ENCODE measurements at places on chromosomes 12 and 14. TPM values are rescaled to one million over a fixed set of nuclear protein-coding genes. Genes with fewer than 3 reads are reported as not detected.

GRCh38 chr12:116094475-116094874 is 183.0 kb downstream of the MED13L start:
- no peak overlapping the region for H3K27ac ChIP-seq
- peaks cover 12% of the 10 kb centered on the region for H3K36me3 ChIP-seq
- H3K4me1 ChIP-seq: peaks cover 34% of the 10 kb centered on the region
- no peak overlapping the region for H3K4me3 ChIP-seq

DNA sequence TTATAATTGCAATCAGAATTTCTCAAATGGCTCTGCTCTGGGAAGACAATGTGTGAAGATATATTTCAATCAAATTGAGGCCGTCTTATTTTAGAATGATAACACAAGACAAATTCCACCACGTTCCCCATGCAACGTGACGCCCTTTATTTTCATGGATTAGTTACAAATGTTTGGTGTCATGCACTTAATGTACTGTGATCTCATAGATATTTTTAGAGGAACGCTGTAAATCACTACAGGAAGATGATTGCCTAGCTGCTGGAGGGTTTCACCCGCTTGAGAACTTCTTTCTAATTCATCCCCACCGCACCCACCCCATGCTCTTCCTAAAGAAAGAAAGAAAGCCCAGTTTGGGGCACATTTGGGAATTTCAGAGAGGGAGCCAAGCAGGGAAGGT is 117.2 kb downstream of the PLXNC1 start:
- peaks cover 57% of the 10 kb centered on the region for H3K4me1 ChIP-seq

DNA sequence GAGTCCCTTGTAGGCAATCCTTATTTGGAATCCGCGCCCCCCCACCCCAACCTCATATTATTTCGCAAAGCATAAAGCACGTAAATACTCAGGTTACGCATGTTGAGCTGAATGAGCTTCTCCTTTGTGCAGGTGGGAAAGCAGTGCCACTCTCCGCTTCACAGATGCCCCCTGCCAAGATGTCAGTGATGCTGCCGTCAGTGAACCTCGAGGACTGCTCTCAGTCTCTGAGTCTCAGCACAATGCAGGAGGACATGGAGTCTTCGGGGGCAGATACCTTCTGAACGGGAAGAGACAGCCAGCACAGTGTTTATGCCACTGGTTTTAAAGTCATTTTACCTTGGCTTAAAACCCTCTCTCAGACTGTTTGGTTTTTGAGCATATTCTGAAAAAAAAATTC is 90.1 kb upstream of the DACT1 start:
- peaks cover 3% of the 10 kb centered on the region for H3K4me1 ChIP-seq
- no peak for DNase-seq
- H3K36me3 ChIP-seq: peaks cover 11% of the 10 kb centered on the region

GRCh38 chr12:30806989-30807694 is 52.4 kb upstream of the CAPRIN2 start:
- peak; percentile 16 for DNase-seq
- H3K36me3 ChIP-seq: no peaks in the 10 kb centered on the region
- no peak overlapping the region for H3K27ac ChIP-seq
- no peak overlapping the region for H3K4me3 ChIP-seq
- H3K4me1 ChIP-seq: no peaks in the 10 kb centered on the region

DNA sequence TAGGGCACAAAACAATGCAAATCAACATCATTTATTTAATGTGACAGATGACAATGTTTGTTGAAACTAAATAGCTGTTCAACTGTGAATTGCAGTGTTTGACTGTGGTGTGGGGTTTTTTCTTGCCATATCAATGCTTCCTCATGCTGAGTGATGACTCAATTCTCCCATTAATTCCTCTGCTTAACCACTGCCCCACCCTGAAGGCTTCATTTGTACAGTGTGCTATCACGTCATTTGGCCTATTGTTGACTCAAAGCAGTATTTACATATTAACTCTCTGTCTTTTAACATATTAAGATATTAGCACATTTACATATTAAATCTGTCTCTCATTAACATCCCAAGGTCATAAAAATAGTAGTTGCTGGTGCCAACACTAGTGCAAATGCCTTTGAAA is 164.8 kb upstream of the NRXN3 start:
- no peak overlapping the region for H3K27ac ChIP-seq
- H3K4me3 ChIP-seq: no peak overlapping the region
- H3K4me1 ChIP-seq: no peaks in the 10 kb centered on the region
- no peaks in the 10 kb centered on the region for H3K27me3 ChIP-seq
- no peak for DNase-seq

GRCh38 chr14:80653956-80654355 is 287.6 kb downstream of the CEP128 start:
- no peaks in the 10 kb centered on the region for H3K4me1 ChIP-seq
- no peak overlapping the region for H3K4me3 ChIP-seq
- H3K36me3 ChIP-seq: peaks cover 19% of the 10 kb centered on the region
- H3K27ac ChIP-seq: no peak overlapping the region
- H3K27me3 ChIP-seq: no peaks in the 10 kb centered on the region

- H3K27me3 ChIP-seq: no peaks in the 10 kb centered on the region
- peak overlapping the region; percentile 33 for H3K27ac ChIP-seq
- H3K4me1 ChIP-seq: peaks cover 48% of the 10 kb centered on the region
These were observed 262.6 kb upstream of the BTG1 start for GRCh38 chr12:92408072-92408900.

GRCh38 chr12:131092901-131093603 is 139.3 kb downstream of the ADGRD1 start:
- H3K4me1 ChIP-seq: peaks cover 18% of the 10 kb centered on the region
- peak; percentile 39 for DNase-seq
- H3K27ac ChIP-seq: no peak overlapping the region
- peaks cover 5% of the 10 kb centered on the region for H3K27me3 ChIP-seq

DNA sequence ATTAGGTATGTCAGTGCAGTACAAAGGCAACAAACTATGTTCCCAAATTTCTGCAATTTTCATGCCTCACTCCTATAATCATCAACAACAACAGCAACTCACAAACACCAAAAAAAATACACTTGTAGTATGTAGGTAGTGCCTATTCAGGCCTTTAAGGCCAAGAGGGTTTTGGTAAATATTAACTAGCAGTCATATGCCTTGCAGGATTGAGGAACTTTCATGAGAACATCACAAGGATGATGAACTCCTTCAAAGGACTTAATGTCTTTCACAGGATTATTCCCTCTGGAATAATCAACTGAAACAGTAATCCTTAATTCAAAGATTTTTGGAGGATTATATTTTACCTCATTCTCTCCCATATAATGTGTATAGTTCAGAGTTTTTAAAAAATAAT is 293.8 kb downstream of the NOVA1 start:
- H3K27ac ChIP-seq: no peak overlapping the region
- H3K36me3 ChIP-seq: no peaks in the 10 kb centered on the region
- H3K4me1 ChIP-seq: no peaks in the 10 kb centered on the region
- no peaks in the 10 kb centered on the region for H3K27me3 ChIP-seq
- no peak for DNase-seq

GRCh38 chr12:21907948-21908837 is 33.0 kb downstream of the ABCC9 start:
- no peaks in the 10 kb centered on the region for H3K36me3 ChIP-seq
- peaks cover 1% of the 10 kb centered on the region for H3K27me3 ChIP-seq
- H3K4me1 ChIP-seq: no peaks in the 10 kb centered on the region
- no peak overlapping the region for H3K27ac ChIP-seq
- no peak for DNase-seq

DNA sequence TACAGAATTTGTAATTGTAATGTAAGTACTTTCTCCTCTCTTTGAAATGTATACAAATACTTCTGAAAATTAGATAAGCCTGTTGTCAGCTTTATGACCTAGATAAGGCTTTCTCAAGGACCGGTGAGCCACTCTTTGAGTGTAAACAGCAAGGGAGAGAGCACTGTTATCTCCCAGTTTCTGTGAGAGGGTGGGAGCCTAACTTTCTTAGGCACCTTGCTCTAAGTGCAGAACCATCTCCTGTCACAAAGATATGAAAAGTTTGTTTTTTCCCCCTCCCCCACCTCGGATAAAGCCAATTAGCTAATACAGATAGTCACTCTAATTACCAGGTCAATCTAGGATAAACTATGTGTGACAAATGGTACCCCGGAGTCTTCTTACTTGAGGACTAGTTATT is 35.8 kb downstream of the CAPS2 start:
- no peak overlapping the region for H3K27ac ChIP-seq
- H3K4me1 ChIP-seq: no peaks in the 10 kb centered on the region
- no peak for DNase-seq
- H3K4me3 ChIP-seq: no peak overlapping the region

CABP1 gene
- 0.29 TPM for total RNA-seq

GRCh38 chr12:99267038-99267437 is 380.5 kb upstream of the GARIN6 start:
- H3K36me3 ChIP-seq: no peaks in the 10 kb centered on the region
- no peak overlapping the region for H3K27ac ChIP-seq
- H3K4me1 ChIP-seq: no peaks in the 10 kb centered on the region
- no peaks in the 10 kb centered on the region for H3K27me3 ChIP-seq
- H3K4me3 ChIP-seq: no peak overlapping the region
- no peak for DNase-seq

KCNC2 gene
- total RNA-seq: not detected

DNA sequence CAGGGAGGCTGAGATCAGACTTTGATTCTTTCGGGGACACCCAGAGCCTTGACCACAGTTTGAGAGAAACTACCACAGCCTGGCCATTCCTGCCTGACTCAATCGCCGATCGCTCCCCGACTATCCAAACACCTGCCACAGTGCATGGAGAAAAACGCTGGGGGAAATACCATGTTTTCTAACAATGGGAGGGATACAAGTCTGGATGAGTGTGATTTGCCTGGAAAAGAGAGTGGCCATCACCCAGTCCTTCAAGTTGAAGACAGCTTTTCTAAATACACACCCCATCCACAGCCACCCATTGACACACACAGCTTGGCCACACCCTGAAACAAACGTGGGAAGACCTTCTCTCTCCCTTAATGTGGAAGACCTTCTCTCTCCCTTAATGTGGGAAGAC is 6.7 kb upstream of the VASH1 start:
- no peaks in the 10 kb centered on the region for H3K36me3 ChIP-seq
- H3K4me3 ChIP-seq: no peak overlapping the region
- no peaks in the 10 kb centered on the region for H3K4me1 ChIP-seq
- no peak overlapping the region for H3K27ac ChIP-seq

- H3K27ac ChIP-seq: no peak overlapping the region
- no peaks in the 10 kb centered on the region for H3K36me3 ChIP-seq
- no peak for DNase-seq
These were observed 26.5 kb upstream of the STRAP start for GRCh38 chr12:15855646-15856045.

ANO2 gene
- not detected for total RNA-seq

DNA sequence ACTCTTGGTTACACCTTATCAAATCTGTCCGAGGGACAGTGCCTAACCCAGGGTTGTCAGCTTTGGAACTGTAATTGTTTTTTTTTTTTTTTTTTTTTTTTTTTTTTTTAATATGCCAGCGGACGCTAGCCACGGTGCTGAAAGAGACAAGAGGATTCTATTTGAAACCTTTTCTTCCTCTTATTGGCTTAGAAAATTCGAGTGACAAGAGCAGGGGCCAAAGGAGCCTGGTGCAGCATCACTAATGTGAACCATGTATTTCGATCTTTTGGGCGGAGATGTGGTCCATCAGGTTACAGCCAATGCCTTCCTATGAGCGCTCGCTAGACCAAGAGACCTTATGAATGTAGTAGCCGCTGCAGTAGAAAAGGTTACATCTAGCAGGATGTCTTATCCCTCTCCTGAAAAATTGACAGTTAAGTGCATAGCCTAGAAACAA is 922 bp downstream of the PTPRR start:
- no peak overlapping the region for H3K27ac ChIP-seq
- no peaks in the 10 kb centered on the region for H3K4me1 ChIP-seq
- H3K4me3 ChIP-seq: no peak overlapping the region
- H3K36me3 ChIP-seq: no peaks in the 10 kb centered on the region
- peaks cover 11% of the 10 kb centered on the region for H3K27me3 ChIP-seq

GRCh38 chr12:113461666-113462065 is 10.0 kb downstream of the LHX5 start:
- peaks cover 24% of the 10 kb centered on the region for H3K4me1 ChIP-seq
- H3K4me3 ChIP-seq: no peak overlapping the region
- H3K36me3 ChIP-seq: no peaks in the 10 kb centered on the region
- DNase-seq: no peak
- peaks cover 50% of the 10 kb centered on the region for H3K27me3 ChIP-seq
